Keratinocyte (primary cell): ENCODE measurements at places on chromosomes 6 and 20.

- DNase-seq: no peak
Observed at GRCh38 chr6:33841070-33841469, 37.3 kb upstream of the MLN start.

DNA sequence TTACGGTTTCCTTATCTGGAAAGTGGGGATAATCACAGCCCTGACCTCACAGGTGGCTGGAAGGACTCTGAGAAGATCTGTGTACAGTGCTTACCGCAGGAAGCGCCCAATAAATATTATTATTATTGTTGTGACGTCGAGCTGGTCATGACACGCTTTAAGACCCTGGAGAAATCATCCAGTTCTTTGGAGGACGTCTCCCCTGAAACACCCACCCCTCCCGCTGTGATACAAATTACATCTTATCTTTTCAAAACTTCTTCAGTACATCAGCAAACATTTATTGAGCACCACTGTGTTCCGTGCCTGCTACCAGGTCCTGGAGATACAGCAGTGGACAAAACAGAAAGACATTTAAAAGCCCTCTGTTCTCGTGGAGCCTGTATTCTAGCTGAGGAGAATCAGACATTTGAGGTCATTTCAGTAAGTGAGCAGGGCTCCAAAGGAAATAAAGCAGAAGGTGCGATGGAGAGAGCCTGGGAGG is 118.7 kb downstream of the CEBPB start:
- no peak for DNase-seq

DNA sequence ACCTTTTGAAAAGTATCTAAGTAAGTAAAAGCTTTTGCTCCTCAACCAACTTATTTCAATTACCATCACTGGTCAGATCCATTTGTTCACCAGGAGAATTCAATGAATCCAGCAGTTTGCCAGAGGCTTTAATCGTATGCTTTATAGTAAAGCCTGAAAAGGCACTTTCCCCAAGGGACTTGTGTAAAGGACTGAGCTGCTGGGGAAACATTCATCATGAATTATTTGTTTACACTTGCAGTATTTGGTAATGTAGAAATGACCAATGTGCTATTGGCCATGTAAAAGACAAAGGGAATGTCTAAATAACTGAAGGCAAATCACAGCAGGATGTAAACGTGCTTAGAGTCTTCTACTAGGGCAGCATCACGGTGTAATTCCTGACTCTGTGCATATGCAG is 471.4 kb downstream of the ADGRB3 start:
- DNase-seq: no peak

DNA sequence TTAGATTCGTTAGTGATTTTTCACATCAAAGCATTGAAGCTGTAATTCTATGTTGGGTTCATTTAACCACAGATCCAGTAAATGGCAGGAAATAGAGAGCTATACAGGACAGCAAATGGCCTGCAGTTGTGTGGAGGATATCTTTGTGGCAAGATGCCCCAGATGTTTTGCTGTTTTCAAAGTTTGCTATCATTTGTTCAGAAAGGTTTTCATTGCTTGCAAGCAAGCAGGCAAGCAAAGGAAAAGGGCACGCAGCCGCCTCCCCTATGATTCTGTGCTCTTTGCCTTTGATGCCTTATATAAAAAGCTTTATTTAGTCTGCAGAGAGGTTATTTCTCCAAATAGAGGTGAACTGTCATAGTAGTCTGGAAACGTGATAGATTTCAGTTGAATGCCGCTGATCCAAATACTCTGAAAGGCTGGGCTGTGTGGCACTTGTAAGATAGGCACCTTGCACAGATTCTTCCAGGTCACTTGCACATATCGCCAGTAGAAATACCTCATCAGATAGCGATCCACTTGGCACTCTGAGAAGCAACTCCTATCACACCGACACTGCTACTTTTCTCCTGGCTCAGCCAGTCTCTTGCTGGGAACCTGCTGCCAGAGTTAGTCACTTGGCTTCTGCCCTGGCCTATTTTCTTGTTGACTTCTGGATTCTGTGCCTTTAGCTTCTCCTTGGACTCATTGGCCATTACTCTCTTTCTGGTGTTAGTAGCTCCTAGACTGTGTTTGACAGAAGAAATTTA is 66.4 kb downstream of the UTRN start:
- DNase-seq: no peak

DNA sequence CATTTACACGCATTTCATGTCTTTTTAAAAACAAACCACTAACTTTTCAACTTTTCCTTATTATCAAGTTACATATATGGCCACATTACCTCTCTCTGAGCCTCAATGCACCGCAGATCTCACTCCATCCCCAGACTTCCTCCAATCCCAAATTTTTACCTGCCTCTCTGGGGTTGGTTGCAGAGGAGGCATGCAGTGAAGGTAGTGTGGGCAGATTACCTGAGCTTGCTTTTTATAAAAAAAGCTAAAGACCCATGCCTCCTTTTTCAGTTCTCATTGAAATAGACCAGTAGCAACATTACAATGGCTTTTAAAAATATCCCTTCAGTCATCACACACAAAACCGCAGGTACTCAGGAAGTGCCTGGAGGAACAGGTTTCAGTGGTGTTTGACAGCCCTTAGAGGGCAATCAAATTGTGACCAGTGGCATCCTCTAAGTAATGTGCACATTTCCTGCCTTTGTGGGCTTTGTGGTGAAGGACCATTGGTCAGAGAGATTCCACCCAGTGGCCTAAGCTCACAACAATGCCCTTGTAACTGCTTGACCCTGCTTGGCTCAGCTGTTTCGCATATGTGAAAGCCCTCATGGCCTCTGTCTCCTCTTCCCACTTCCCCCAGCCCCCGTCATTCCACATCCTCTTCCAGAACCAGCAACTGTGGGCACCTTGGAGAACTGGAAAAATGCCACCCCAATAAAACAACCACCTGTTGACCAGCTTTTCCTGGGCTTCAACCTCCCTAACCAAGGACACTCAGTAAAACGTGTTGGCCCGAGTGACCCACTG is 30.2 kb upstream of the IL17A start:
- no peak for DNase-seq

- no peak for DNase-seq
Observed at GRCh38 chr6:105321207-105321606, 81.7 kb downstream of the PREP start.

DNA sequence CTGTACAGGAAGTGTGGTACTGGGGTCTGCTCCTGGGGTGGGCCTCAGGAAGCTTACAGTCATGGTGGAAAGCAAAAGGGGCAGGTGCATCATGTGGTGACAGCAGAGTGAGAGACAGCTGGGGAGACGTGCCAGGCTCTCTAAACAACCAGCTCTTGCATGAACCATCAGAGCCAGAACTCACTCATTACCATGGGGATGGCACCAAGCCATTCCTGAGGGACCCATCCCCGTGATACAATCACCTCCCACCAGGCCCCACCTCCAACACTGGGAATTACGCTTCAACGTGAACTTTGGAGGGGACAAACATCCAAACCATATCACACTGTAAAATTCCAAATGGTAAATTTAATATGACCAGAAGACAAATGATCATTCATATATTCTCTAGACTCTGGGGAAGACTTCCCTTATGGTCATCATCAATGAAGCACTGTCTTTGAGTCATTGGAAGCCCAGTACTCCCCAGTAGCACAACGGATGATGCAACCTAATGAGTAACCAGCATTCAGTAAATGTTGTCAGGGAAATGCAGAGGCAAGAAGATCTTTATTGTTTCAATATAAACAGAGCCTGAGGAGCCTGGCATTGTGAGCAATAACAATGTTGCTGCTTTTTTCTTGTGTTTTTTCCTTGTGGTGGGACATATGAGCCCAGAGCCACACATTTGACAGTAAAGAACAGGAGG is 48.2 kb upstream of the RALY start:
- DNase-seq: peak; percentile 7

DNA sequence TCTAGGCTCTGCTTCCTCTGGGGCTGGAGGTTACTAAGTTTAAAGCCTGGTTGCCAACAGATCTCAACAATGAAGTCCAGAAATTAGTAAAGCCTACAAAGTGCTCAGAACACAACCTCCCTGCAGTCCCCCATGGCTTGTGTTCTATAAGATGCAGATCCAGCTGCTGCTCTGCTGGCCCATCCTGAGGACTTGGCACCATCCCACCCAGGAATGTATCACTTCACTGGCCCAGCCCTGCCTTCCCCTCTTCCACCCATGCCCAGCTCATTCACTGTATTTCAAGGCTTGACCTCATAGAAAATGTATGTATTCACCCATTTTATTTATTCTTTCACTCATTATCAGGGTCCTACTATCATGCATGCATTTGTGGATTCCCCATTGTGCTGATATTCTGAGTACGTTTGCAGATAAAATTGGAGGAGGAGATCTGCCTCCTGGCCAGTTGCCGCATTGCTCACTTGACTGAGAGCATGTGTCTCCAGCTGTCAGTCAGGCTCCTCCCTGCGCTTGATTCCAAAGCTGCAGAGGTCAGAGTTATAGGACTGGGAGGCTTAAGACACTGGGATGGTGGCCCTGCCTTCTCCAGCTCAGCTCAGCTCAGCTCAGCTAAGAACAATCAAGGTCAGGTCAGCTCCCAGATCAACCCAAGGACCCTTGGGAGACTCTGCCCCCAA is 104.8 kb downstream of the MAFB start:
- no peak for DNase-seq

DNA sequence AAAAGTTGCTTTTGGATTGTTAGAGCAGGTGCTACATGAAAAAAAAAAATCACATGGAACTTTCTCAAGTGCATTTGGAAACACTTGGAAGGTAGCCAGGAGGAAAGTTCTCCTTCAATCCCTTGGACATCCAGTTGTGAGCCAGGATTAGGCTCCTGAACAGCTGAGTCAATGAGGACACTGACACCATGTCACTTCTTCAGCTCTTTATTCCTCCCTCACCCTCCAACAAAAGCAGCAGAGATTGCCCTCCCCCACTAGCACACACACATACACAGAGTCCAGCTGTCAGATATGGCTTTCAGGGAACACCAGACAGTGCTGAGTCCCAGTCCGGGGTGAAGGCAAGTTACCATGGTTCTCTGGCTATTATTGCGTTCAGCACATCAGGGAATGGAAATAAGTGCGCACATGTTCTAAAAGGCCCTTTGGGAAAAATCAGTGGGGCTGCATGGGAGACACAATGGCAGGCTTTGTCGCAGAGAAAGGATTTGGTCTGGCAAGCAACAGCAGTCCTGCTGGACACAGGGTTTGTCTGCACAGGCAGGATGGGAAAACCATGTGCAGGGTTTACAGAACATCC is 124.7 kb upstream of the MARCKS start:
- no peak for DNase-seq

DNA sequence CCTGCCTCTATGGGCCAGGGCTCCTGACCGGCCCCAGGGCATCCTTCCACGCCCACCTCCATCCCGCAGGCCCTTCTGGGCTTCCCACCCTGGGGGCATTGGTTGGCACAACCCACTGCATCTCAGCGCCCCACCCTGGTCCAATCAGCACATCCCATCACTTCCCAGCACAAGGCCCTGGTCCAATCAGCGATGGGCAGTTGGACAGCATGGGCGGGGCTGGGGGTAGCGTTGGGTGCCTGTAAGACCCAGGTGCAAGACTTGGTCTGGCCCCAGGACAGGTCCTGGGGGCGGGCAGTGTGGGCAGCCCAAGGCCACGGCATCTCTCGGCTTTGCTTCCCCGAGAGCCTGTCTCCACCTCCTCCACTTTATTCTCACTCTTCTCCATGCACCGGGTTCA is 298.5 kb downstream of the BMP7 start:
- no peak for DNase-seq

DNA sequence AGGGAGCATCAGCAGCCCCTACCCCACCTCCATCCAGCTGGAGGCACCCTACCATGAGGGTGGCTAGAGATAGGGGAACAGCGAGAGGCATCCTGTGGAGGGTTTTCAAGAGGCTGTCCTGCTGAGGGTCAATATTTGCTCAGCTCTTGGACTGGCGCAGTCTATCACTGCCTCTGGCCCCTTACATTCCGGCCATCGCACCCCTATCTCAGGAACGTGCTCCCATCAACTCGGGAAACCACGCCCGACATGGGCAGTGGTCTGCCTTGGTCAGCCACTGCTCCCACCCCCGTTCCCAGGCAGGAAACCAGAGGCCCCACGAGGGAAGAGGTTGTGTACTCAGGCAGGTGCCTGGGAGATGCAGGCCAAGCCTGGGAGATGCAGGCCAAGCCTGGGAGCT is 57.9 kb downstream of the VEGFA start:
- DNase-seq: no peak

GRCh38 chr20:40197691-40198090 is 491.3 kb downstream of the MAFB start:
- no peak for DNase-seq

GRCh38 chr6:125048274-125048673 is 86.0 kb downstream of the RNF217 start:
- no peak for DNase-seq

GRCh38 chr6:36657271-36657670 is 21.2 kb upstream of the CDKN1A start:
- DNase-seq: no peak

DNA sequence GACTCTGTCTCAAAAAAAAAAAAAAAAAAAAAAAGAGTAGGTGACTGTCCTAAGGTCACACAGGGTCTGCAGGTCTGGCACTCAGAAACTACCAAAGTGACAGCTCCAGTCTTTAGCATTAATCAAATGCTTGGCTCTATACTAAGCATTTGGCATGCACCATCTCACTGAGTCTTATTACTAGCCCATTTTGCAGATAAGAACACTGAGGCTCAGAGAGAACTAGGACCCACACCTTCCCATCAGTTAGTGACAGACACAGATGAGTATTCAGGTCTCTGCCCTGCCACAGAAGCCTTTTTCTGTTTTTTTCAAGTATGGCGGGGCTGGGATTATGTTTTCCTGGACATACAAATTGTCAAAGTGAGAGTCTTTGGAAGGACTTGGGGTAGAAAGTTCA is 23.1 kb upstream of the VSTM2L start:
- no peak for DNase-seq

- DNase-seq: peak; percentile 41
Observed at GRCh38 chr6:89950879-89951391, 56.7 kb downstream of the GJA10 start.

GRCh38 chr20:50590348-50590664 is 80.1 kb downstream of the PTPN1 start:
- DNase-seq: no peak

GRCh38 chr20:9330151-9330550 is 184.2 kb upstream of the LAMP5 start:
- DNase-seq: no peak
